ENCODE measurements at places on chromosomes 2 and 18. TPM values are rescaled to one million over a fixed set of nuclear protein-coding genes. Genes with fewer than 3 reads are reported as not detected.

Gene SLC4A5
- total RNA-seq: 3.4 TPM

Gene SCYGR5
- not detected for total RNA-seq

Gene CFC1
- total RNA-seq: not detected

- no peak for DNase-seq
- H3K27ac ChIP-seq: no peak overlapping the region
- peaks cover 18% of the 10 kb centered on the region for H3K4me1 ChIP-seq
- H3K4me3 ChIP-seq: no peak overlapping the region
- H3K27me3 ChIP-seq: peaks cover 4% of the 10 kb centered on the region
- no peaks in the 10 kb centered on the region for H3K36me3 ChIP-seq
Observed at GRCh38 chr2:17579605-17580318, 39.3 kb downstream of the VSNL1 start.

DNA sequence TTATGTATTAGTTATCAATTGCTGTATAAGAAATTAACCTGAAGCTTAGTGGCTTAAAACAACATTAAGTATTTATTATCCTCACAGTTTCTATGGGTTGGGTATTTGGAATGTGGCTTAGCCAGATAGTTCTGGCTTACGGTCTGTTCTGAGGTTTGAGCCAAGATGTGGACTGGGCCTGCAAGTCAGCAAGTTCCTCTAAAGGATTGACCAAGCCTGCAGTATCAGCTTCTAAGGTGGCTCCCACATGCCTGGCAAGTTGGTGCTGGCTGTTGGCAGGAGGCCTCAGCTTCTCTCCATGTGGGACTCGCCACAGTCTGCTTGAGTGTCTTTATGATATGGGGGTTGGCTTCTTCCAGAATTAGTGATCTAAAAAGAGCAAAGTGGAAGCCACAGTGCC lies 45.0 kb upstream of the TCF4 start:
- no peak for DNase-seq
- no peak overlapping the region for H3K27ac ChIP-seq
- no peak overlapping the region for H3K4me3 ChIP-seq
- no peaks in the 10 kb centered on the region for H3K4me1 ChIP-seq
- H3K36me3 ChIP-seq: no peaks in the 10 kb centered on the region

DNA sequence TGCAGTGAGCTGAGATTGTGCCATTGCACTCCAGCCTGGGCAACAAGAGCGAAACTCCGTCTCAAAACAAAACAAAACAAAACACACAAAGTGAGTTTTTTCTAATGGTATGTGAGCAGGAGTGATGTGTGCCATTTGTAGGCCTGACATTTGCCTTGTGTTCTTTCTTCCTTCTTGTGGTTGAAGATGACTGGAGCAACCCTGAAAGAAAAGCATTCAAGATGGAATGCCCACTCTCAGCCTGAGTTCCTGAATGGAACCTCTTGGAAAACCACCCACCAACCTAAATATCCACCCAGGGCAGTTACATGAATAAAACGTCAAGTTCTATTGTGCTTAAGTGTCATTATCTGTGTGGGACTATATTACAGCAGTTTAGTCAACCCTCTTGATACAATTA lies 26.5 kb downstream of the PGAP1 start:
- peaks cover 6% of the 10 kb centered on the region for H3K4me1 ChIP-seq
- no peaks in the 10 kb centered on the region for H3K27me3 ChIP-seq
- no peak overlapping the region for H3K4me3 ChIP-seq
- peaks cover 76% of the 10 kb centered on the region for H3K36me3 ChIP-seq
- no peak overlapping the region for H3K27ac ChIP-seq

- no peaks in the 10 kb centered on the region for H3K36me3 ChIP-seq
- H3K27ac ChIP-seq: no peak overlapping the region
- no peak for DNase-seq
- peaks cover 3% of the 10 kb centered on the region for H3K4me1 ChIP-seq
- no peak overlapping the region for H3K4me3 ChIP-seq
- peaks cover 26% of the 10 kb centered on the region for H3K27me3 ChIP-seq
Observed at GRCh38 chr18:44917216-44918141, 236.8 kb downstream of the SETBP1 start.

GRCh38 chr2:234339011-234339410 lies 157.9 kb downstream of the ARL4C start:
- H3K36me3 ChIP-seq: peaks cover 14% of the 10 kb centered on the region
- no peak overlapping the region for H3K27ac ChIP-seq
- no peak for DNase-seq
- no peak overlapping the region for H3K4me3 ChIP-seq

GRCh38 chr2:104023306-104023705 lies 830.6 kb upstream of the POU3F3 start:
- no peaks in the 10 kb centered on the region for H3K27me3 ChIP-seq
- H3K4me3 ChIP-seq: no peak overlapping the region
- no peak overlapping the region for H3K27ac ChIP-seq
- no peak for DNase-seq
- H3K36me3 ChIP-seq: no peaks in the 10 kb centered on the region

GRCh38 chr2:191926671-191927070 lies 79.8 kb upstream of the CAVIN2 start:
- H3K27ac ChIP-seq: no peak overlapping the region
- H3K4me3 ChIP-seq: no peak overlapping the region
- H3K4me1 ChIP-seq: no peaks in the 10 kb centered on the region
- H3K36me3 ChIP-seq: no peaks in the 10 kb centered on the region

GRCh38 chr2:27323596-27324285 lies 844 bp upstream of the MPV17 start:
- H3K4me3 ChIP-seq: peak overlapping the region; percentile 97
- peaks cover 33% of the 10 kb centered on the region for H3K36me3 ChIP-seq
- peaks cover 22% of the 10 kb centered on the region for H3K4me1 ChIP-seq
- DNase-seq: no peak
- no peaks in the 10 kb centered on the region for H3K27me3 ChIP-seq
- H3K27ac ChIP-seq: peak overlapping the region; percentile 79

- no peaks in the 10 kb centered on the region for H3K36me3 ChIP-seq
- DNase-seq: no peak
- H3K4me1 ChIP-seq: no peaks in the 10 kb centered on the region
Observed at GRCh38 chr18:40314199-40314598, 1640.8 kb upstream of the PIK3C3 start.

Measured in activated CD4-positive, alpha-beta memory T cell treated with anti-CD3 and anti-CD28 coated beads, Interleukin-2, amount 10 ng/mL, durations not matched to agents 7 days and 5 days (primary cell).